ENCODE measurements at places on chromosomes 16 and 17.

GRCh38 chr16:86628614-86629013 is 50.3 kb downstream of the FOXL1 start:
- no peak for DNase-seq

- DNase-seq, result no peak
Measured at GRCh38 chr16:67720236-67720635, 1.1 kb upstream of the GFOD2 start.

- DNase-seq, result peak; percentile 53
Measured at GRCh38 chr16:17777408-17777863, 306.7 kb upstream of the XYLT1 start.

GRCh38 chr17:56603486-56604238 is 10.2 kb downstream of the NOG start:
- DNase-seq, result no peak

DNA sequence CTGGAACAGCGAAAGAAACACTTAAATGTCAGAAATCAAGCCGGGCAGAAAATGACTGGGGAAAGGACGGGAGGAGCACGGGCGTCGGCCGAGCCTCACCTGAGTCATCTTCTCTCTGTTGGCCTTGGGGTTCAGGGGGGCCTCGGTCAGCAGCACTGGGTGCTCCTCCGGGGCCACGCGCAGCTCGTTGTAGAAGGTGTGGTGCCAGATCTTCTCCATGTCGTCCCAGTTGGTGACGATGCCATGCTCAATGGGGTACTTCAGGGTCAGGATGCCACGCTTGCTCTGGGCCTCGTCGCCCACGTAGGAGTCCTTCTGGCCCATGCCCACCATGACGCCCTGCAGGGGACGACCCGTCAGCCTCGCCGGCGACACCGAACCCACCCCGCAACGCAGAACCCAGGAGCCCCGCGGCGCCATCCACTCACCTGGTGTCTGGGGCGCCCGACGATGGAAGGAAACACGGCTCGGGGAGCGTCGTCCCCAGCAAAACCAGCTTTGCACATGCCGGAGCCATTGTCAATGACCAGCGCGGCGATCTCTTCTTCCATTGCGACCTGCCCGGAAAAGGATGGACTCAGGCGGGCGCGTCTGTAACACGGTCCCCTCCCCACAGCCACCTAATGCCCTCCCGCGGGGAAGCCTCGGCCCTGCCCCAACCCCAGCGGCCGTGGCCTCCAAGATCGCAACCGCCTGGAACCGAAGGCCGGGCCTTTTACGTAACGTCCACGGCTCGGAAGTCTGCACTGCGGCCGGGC is 616 bp downstream of the ACTG1 start:
- no peak for DNase-seq

GRCh38 chr17:57080718-57081117 is 4.3 kb upstream of the AKAP1 start:
- no peak for DNase-seq

DNA sequence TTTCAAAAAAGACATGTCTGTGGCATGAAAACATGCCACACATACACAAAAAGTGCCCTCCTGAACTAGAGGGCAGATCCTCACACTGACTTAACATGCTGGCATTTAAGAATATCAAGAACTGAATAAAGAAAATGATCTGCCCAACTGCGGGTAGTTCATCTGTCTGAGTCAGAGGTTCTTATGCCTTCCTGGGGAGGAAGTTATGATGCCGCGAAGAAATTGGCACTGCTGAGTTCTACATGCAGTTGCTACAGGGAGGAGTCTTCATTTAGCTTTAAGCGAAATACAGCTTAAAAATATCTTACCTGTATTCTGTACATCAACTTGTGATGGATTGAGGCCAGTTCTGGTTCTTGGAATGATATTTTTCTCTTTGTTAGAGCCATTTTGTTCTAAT is 6.3 kb downstream of the ALDH3A2 start:
- no peak for DNase-seq

- no peak for DNase-seq
Measured at GRCh38 chr16:57092786-57093411, 516 bp downstream of the CPNE2 start.

- DNase-seq, result no peak
Measured at GRCh38 chr17:7849751-7850504, 4.9 kb upstream of the TMEM88 start.

GRCh38 chr17:79870540-79870939 is 31.3 kb upstream of the CBX4 start:
- no peak for DNase-seq

- no peak for DNase-seq
Measured at GRCh38 chr16:56068816-56069215, 122.5 kb upstream of the GNAO1 start.

GRCh38 chr17:80786470-80786869 is 205.2 kb upstream of the CHMP6 start:
- DNase-seq, result peak; percentile 21

DNA sequence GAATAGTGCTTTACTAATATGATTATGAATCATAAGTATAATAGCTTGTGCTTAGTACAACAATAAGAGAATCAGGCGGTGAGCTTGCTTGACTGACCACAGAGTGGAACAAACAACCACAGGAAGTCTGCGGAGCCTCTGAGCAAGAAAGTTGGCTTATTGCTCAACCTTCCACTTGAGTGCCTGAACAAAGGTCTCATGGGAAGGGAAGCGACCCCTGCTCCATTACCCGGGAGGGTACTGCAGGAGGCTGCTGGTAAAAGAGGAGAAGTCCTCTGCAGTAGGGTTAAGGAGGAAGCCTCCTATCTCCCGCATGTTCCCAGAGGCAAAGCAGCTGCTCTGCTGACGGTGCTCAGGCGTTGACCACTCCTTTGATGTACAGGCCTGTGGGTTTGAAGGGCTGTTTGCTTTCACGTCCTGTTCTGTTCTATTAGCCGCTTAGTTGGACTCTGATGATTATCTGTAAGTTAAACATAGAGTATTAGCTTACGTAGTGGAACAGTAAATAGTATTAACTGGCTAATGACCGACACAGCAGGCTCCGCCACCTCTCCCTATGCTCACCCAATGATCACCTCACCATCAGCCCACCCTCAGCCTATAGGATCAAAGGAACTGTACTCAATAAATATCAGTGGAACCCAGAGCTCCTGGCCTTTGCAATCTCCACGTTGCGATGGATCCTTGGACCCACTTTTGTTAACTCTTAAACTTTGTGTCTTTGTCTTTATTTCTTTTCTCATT is 17.5 kb downstream of the ALOX15B start:
- DNase-seq, result no peak

- no peak for DNase-seq
Measured at GRCh38 chr16:51009813-51010212, 141.3 kb downstream of the SALL1 start.

DNA sequence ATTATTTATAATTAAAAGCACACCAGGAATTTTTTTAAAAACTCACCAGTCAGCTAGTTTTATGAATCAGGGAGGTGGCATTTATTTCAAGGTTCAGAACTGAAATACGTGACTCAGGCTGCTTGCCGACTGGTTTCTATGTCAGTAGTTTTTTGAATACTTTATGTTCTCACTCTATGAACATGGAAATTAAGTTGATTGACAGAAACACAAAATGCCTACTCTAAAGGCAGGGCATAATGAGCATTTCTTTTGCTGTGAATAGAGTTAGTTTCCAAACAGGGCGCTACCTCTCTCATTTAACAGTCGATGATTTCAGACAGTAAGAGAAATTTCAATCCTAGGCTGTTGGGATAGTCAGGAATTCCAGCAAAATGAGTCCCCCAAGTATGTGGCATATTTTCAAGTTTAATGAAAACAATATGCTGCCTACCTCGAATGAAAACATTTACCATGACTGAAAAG is 6.7 kb downstream of the HS3ST3B1 start:
- no peak for DNase-seq

DNA sequence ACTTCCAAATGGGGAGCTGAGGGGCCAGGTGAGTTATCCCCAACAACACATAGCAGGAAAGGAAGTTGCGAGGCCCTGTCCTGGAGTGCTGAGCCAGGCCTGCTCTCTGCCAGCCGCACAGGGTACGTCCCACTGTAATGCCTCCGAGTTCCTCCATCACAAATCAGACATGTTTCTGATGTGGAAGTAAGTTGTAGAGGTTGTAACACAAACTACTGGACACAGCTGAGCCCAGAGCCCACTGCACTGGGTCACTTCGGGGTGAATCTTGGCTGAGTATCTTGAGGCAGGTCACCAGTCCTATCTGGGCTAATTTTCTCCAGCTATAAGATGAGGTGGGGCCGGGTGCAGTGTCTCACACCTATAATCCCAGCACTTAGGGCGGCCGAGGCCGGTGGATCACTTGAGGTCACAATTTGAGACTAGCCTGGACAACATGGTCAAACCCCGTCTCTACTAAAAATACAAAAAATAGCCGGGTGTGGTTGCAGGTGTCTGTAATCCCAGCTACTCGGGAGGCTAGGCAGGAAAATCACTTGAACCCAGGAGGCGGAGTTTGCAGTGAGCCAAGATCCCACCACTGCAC is 100.8 kb upstream of the CDH5 start:
- no peak for DNase-seq

GRCh38 chr16:47829850-47830600 is 325.8 kb downstream of the ABCC12 start:
- no peak for DNase-seq

GRCh38 chr16:78446992-78447563 is 347.6 kb downstream of the WWOX start:
- no peak for DNase-seq

GRCh38 chr16:69338557-69339288 is 641 bp downstream of the COG8 start:
- no peak for DNase-seq

GRCh38 chr16:52652033-52652432 is 105.1 kb upstream of the TOX3 start:
- no peak for DNase-seq

- no peak for DNase-seq
Measured at GRCh38 chr17:74999523-74999922, 12.1 kb downstream of the CDR2L start.

DNA sequence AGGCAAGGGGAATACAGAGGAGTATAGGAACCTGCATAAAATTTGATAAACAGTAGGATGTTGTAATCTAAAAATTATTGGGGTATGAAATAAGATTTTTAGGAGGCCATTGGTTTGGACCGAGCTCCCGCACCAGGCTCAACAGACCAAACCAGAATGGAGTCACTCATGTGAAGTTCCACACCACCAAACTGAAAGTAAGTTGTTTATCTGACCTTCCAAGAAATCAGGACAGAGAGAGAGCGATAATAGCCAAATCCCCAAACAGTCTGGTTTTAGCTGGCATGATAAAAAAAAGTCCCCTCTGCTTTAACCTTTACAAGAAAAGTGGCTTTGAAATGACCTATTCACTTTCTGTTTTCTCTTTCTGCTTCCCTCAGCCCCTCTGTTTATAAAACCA is 45.7 kb upstream of the SIAH1 start:
- no peak for DNase-seq

GRCh38 chr16:14002416-14002990 is 68.6 kb upstream of the MRTFB start:
- DNase-seq, result peak; percentile 58

- no peak for DNase-seq
Measured at GRCh38 chr16:89176717-89177116, 5.2 kb downstream of the CDH15 start.

DNA sequence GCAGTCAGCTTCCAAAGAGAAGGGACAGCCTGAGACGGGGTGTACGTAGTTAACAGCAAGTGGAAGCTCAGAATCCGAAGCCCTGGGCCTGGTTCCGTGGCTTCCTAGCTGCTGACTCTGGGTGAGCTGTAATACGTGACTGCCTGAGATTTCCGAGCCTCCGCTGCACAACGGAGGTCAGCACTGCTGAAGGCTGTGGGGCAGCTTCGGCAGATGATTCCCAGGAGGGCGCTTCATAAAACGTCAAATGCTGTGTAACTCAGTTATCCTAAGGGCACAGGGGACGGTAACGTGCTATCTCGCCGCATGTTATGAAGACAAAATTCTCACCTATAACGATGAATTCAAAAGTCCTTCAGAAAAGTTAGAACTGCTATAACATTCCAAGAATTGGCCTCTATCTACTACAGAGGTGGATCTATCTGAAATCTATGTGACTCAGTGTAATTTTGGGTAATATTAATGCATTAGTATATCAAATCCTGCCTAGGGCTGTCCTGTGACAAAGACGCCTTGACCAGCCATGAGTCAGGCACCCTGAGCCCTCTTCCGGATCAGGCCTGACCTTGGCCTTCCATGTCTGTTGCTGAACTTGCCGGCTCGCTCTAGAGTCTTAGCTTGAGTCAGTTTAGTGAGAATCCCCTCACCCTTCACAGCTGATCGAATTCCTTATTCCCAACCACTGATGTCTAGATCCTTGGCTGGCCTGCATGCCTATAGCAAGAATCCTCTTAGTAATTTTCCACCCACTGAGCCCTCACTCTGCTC is 43.5 kb downstream of the MARF1 start:
- DNase-seq, result no peak

GRCh38 chr16:71439523-71439922 is 2.3 kb downstream of the TLE7 start:
- DNase-seq, result no peak

DNA sequence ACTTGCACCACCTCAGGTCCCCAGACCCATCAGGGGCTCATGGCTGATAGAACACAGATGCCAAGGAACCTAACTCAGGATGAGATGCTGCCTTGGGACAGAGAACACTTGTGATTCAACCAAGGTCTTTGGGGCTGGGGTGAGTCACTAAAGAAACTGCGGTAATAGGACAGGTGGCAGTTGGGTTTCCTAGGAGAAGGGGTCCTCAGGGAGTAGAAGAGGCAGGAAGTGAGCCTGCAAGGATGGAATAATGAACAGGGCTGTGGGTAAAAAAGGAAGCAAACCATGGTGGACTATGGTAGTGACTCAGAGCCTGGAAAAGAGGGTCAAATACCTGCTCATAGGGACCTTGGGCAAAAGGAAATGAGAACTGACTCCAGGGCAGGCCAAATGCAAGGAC is 6.5 kb upstream of the PNPO start:
- no peak for DNase-seq

- no peak for DNase-seq
Measured at GRCh38 chr17:5881849-5882248, 188.3 kb upstream of the WSCD1 start.

GRCh38 chr17:4542003-4542725 is 13.0 kb downstream of the MYBBP1A start:
- no peak for DNase-seq

GRCh38 chr17:63185420-63185819 is 219.4 kb downstream of the TANC2 start:
- DNase-seq, result no peak

GRCh38 chr17:15112846-15113617 is 152.1 kb downstream of the PMP22 start:
- DNase-seq, result no peak

GRCh38 chr17:54902611-54903010 is 2.0 kb downstream of the TOM1L1 start:
- peak; percentile 3 for DNase-seq

DNA sequence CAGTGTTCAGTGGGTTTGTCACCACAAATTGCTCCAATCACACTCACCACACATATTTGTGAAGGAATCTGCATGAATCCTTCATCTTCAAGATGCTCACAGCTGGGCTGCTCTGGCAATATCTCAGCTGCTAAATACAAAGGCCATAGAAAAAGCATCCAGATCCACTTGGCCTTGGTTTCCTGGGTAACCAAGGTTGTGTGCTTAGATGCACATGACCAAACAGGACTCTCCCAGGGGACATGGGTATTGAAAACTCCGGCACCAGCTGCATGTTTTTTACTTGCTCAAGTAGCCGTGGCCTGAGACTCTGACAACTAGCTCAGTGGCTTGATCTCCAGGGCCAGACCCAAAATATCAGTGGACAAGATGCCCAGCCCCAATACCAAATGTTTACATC is 131.3 kb downstream of the CBLN1 start:
- no peak for DNase-seq
